ENCODE measurements at places on chromosomes 5 and 9. TPM values are rescaled to one million over a fixed set of nuclear protein-coding genes. Genes with fewer than 3 reads are reported as not detected.

GRCh38 chr5:1175015-1175414 is 26.4 kb upstream of the SLC6A19 start:
- no peaks in the 10 kb centered on the region for H3K36me3 ChIP-seq
- no peak overlapping the region for H3K4me3 ChIP-seq
- DNase-seq = no peak
- no peak overlapping the region for H3K27ac ChIP-seq
- no peaks in the 10 kb centered on the region for H3K4me1 ChIP-seq

DNA sequence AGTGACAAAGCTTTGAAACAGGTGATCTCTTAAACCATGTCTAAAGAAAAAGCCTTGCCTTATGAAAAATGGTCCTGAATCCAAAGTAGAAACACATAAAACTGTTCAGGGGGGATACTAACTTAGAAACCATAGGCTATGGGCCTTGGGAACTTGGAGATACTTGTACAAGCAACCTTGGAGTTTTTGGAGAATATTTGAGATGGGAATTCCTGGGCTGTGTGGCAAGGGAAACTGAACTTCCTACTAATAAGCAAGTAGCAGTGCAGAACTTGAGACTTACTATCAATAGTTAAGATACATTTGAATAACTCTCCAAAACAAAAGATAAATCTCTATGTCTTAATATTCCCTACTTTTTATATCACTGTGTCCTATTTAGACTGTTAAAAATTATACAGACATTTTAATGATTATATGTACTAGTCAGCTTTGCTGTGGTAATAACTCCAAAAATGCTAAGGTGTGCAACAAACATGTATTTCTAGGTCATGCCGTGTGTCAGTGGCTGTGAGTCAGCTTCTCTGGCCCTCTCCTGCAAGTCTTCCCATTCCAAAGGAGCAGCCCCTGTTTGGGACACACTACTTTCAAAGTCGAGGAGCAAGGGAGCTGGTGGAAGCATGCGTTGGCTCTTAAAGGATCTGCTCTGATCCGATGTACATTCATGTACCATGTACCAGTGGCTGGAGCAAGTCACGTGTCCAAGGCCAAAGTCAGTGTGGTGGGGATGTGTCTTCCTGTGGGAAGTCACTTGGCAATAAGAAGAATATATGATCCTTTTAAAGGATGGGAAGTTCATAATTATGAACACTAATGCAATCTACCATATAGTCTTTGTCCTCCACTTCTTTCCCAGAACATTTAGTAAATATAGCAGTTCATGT is 39.6 kb downstream of the SNX30 start:
- H3K27me3 ChIP-seq = no peaks in the 10 kb centered on the region
- no peak overlapping the region for H3K4me3 ChIP-seq
- no peak overlapping the region for H3K27ac ChIP-seq
- H3K4me1 ChIP-seq = no peaks in the 10 kb centered on the region
- DNase-seq = no peak

GRCh38 chr5:164651546-164652275 is 1146.3 kb downstream of the MAT2B start:
- no peak for DNase-seq
- no peak overlapping the region for H3K27ac ChIP-seq
- H3K4me1 ChIP-seq = no peaks in the 10 kb centered on the region

GRCh38 chr5:179344431-179345182 is 654 bp downstream of the ADAMTS2 start:
- no peaks in the 10 kb centered on the region for H3K36me3 ChIP-seq
- H3K4me1 ChIP-seq = peaks cover 11% of the 10 kb centered on the region
- H3K27me3 ChIP-seq = peaks cover 34% of the 10 kb centered on the region
- H3K27ac ChIP-seq = peak overlapping the region; percentile 10
- H3K4me3 ChIP-seq = peak overlapping the region; percentile 61

GRCh38 chr9:118529624-118530214 is 825.5 kb downstream of the TLR4 start:
- no peak overlapping the region for H3K27ac ChIP-seq
- H3K4me3 ChIP-seq = no peak overlapping the region
- no peaks in the 10 kb centered on the region for H3K4me1 ChIP-seq
- no peaks in the 10 kb centered on the region for H3K36me3 ChIP-seq
- DNase-seq = no peak
- H3K27me3 ChIP-seq = no peaks in the 10 kb centered on the region

- H3K4me3 ChIP-seq = no peak overlapping the region
- no peak overlapping the region for H3K27ac ChIP-seq
- no peak for DNase-seq
- H3K36me3 ChIP-seq = no peaks in the 10 kb centered on the region
- peaks cover 5% of the 10 kb centered on the region for H3K4me1 ChIP-seq
- H3K27me3 ChIP-seq = no peaks in the 10 kb centered on the region
Measured at GRCh38 chr5:7753596-7753995, 97.3 kb downstream of the CFAP90 start.

DNA sequence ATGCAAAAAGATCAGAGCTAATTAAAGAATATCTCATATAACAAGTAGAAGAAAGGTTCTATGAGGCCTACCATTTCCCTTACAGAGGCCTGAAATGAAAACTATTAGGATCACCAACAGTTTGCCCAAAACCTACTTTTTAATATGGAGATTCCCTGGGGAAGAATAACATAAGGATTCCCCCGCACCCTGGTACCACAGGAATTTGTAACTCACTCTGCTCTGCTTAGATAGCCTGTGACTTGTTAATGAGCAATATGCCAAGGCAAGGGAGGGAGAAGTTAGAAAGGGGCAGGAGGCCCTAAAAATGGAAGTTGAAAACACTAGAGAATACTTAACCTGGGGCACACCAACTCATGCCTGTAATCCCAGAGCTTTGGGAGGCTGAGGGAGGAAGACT is 107.0 kb downstream of the CDH6 start:
- no peaks in the 10 kb centered on the region for H3K36me3 ChIP-seq
- DNase-seq = no peak
- no peaks in the 10 kb centered on the region for H3K27me3 ChIP-seq
- H3K4me1 ChIP-seq = no peaks in the 10 kb centered on the region

The KCNV2 gene
- total RNA-seq = not detected

Measured in stomach (tissue), 19 donors.